ENCODE measurements at places on chromosomes 6 and 20. TPM values are rescaled to one million over a fixed set of nuclear protein-coding genes. Genes with fewer than 3 reads are reported as not detected.

The NRN1 gene
- under 0.01 TPM for total RNA-seq

The MCHR2 gene
- not detected for total RNA-seq

The C6orf163 gene
- total RNA-seq, result 1.8 TPM

The GFOD1 gene
- 25.3 TPM for total RNA-seq

The IER3 gene
- total RNA-seq, result 43.3 TPM

The TTK gene
- total RNA-seq, result 0.51 TPM

The PXDC1 gene
- 52.7 TPM for total RNA-seq

The MAFB gene
- total RNA-seq, result 7.7 TPM

The CCN5 gene
- 21.1 TPM for total RNA-seq

The HTR1B gene
- total RNA-seq, result not detected

The SLPI gene
- total RNA-seq, result 0.17 TPM

The GGTLC1 gene
- not detected for total RNA-seq

The GNMT gene
- not detected for total RNA-seq

The ULBP2 gene
- 1.8 TPM for total RNA-seq

The DCDC2 gene
- total RNA-seq, result not detected

The BPIFB1 gene
- total RNA-seq, result not detected

The BFSP1 gene
- total RNA-seq, result 2.3 TPM

The PPP1R3G gene
- total RNA-seq, result 3.3 TPM

The RAET1E gene
- total RNA-seq, result 1.5 TPM

Data from fibroblast of lung (primary cell).